ENCODE measurements at places on chromosomes 11 and 22.

DNA sequence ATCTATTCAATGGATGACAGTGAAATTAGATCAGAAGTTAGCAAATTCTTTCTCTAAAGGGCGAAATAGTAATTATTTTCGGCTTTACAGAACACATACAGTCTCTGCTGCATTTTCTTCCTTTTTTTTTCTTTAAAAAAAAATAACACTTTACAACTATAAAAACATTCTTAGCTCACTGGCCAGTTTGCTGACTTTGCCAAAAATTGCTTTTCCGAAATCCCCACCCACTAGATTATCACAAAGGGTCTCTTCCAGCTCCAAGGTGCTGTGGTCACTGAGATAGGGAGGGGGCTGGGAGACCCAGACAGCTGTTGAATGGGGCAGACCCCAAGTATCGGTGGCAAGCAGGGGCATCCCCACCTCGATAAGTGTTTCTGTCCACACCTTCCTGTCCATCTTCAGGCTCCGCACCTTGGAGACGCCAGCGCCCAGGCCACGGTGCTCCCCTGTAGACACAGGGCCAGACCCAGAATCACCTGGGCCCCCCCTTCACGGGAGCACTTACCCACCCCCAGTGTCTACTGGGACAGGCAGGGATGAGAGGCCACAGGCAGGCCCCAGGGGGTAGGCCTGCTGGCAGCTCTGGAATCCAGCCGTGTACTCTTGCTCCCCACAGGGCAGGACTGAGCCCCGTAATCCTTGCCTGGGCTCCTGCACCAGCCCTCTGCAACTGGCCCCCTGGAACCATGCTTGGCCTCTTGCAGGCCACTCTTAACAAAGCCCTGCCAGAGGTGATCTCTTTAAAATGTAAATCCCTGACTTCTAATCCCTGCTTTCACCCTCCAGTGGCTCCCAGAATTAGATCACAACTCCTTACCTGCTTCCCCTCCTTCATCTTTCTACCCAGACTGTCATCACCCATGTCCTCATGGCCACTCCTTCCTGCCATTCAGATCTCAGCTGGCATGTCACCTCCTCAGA is 31.5 kb upstream of the PDE2A start:
- H3K4me1 ChIP-seq: no peaks in the 10 kb centered on the region
- no peak for DNase-seq
- H3K27me3 ChIP-seq: no peaks in the 10 kb centered on the region
- peaks cover 9% of the 10 kb centered on the region for H3K36me3 ChIP-seq

DNA sequence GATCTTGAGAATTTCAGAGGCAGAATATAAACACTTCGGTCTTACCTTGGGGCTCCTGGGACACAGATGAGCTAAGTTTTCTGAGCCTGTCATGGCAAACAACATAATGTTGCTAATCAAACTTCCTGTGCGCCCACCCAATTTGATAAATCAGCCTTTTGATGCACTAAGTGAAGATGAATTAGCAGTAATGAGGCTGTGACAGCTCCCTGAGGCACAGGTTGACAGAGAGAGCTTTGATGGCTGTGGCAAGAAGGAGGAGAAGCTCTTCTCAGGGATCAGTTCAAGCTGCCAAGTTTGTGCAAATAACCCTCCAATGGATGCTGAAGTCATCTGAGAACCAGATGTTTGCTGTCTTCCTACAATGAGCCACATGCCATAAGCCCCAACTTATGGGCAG is 34.4 kb downstream of the DRD2 start:
- H3K27me3 ChIP-seq: no peaks in the 10 kb centered on the region
- H3K4me1 ChIP-seq: no peaks in the 10 kb centered on the region
- H3K27ac ChIP-seq: no peak overlapping the region
- no peak for DNase-seq
- H3K4me3 ChIP-seq: no peak overlapping the region

DNA sequence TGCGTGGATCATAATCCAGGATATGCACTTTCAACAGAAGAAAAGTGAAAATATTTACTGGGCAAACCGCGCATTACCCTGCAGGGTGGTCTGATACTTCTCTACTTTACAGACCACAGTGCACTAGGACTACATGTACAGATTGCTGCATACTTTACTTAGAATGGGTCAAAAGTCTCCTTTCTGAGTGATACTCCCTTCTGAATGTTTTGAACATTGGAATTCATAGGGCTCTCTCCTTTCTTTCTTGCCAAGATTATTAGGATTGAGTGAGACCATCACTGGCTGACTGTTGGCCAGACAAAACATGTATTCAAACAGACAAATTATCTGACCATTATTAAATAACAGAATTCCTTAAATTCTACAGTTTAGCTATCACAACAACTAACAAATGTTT is 6.6 kb upstream of the FIBIN start:
- H3K4me1 ChIP-seq: no peaks in the 10 kb centered on the region
- H3K36me3 ChIP-seq: no peaks in the 10 kb centered on the region
- no peak overlapping the region for H3K27ac ChIP-seq
- no peak overlapping the region for H3K4me3 ChIP-seq

DNA sequence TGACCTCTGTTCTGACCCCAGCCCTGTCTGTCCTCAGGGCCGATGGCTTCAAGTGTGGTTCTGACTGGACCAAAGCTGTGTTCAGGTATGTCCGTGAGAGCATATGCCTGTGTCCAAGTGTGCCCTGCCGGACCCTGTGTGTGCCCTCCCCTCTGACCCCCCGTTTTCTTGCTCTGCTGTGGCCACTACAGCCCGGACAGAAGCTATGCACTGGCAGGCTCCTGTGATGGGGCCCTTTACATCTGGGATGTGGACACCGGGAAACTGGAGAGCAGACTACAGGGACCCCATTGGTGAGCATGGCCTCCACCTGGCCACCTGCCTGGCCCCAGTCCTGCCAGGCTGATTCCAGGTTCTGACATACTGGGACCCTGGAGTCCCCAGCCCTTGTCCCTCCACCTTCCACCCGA is 14.5 kb downstream of the ATG16L2 start:
- H3K27me3 ChIP-seq: no peaks in the 10 kb centered on the region
- H3K4me1 ChIP-seq: no peaks in the 10 kb centered on the region
- no peaks in the 10 kb centered on the region for H3K36me3 ChIP-seq

DNA sequence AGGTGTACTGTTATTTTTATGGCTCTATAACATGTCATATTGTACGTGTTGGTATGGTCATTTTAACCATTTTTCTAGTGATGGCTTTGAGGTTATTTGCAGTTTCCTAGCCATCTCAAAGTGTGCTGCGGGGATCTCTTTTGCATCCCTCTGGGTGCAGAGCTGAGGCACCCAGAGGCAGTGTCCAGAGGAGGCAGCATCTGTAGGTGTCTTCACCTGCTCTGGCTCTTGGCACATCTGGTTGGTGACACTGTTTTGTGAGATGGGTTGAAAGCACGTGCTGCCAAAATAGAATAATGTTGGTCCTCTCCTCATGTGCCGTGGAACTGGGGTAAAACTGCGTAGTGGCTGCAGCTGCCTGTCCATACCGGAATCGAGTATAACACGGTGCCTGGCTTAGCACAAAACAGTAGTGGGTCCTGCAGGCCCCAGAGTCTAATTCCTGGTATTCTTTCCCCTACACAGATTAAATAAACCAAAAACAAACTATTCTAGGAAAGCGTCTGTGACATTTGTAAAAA is 12.9 kb downstream of the NEAT1 start:
- DNase-seq: no peak
- no peaks in the 10 kb centered on the region for H3K27me3 ChIP-seq
- peaks cover 1% of the 10 kb centered on the region for H3K36me3 ChIP-seq

DNA sequence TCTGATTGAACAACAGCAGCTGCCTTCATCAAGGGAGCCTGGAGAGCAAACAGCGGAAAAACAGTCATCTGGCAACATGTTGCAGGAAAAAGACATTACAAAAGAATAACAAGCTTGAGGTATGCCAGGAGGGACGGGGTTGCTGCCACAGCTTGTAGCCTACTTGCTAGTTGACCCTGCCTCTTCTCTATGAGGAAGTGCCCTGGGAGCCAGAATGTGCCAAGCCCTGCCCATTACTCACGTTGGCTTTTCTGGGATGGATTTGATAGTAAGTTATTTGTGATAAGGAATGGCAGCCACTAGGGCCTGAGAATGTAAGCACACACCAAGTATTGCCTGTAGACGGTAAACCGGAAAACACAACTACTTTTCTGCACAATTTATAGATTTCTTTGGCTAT is 113.5 kb upstream of the KIRREL3 start:
- no peaks in the 10 kb centered on the region for H3K4me1 ChIP-seq
- no peaks in the 10 kb centered on the region for H3K27me3 ChIP-seq
- H3K36me3 ChIP-seq: no peaks in the 10 kb centered on the region
- no peak overlapping the region for H3K4me3 ChIP-seq

DNA sequence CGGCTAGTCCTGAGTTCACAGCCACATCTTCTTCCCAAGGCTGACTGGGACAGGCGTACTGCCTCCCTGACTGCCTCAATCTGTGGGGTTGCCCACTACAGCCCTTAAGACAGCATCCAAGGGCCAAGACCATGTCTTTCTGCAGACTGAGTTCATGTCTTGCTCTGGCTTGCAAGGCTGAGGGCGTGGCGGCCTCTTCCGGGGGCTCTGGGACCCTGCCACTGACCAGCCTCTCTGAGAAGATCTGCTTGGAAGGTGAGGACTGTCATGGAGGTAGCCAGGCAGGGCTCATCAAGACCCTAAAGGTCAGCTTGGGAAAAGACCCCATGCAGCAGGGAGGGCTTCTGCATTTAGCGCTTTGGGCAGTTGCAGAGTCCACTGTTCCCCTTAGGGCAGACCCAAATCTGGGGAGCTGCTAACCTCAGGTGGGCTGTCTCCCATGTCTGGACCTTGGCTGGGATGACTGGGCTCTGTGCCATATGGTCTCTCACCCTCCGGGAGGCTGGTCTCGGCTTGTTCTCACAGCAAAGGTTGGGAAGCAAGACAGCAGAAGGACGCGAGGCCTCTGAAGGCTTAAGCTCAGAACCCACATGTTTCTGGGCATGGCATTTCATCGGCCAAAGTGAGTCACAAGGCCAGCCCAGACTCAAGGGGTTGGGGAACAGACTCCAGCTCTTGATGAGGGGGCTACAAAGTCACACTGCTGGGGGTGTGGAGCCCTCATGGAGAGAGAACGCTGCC is 109.1 kb upstream of the LMO1 start:
- no peaks in the 10 kb centered on the region for H3K4me1 ChIP-seq
- H3K36me3 ChIP-seq: no peaks in the 10 kb centered on the region
- no peak overlapping the region for H3K27ac ChIP-seq
- H3K4me3 ChIP-seq: no peak overlapping the region

DNA sequence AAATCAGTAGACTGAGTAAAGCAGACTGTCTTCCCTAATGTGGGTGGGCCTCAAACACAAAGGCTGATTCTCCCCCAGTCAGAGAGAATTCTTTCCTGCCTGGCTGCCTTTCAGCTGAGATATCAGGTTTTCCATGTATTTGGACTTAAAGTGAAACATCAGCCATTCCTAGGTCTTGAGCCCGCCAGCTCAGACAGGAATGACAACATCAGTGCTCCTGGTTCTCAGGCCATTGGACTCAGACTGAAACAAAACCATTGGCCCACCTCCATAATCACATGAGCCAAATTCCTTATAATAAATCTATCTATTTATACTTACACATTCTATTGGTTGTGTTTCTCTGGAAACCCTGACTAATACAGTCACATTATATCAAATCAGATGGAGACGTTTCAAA is 56.7 kb upstream of the CLPB start:
- H3K4me1 ChIP-seq: no peaks in the 10 kb centered on the region
- no peak overlapping the region for H3K4me3 ChIP-seq
- H3K27me3 ChIP-seq: no peaks in the 10 kb centered on the region
- DNase-seq: no peak

- no peak overlapping the region for H3K27ac ChIP-seq
- H3K4me1 ChIP-seq: peaks cover 9% of the 10 kb centered on the region
- no peak for DNase-seq
Measured at GRCh38 chr11:118938491-118939403, 13.0 kb upstream of the BCL9L start.

- H3K4me1 ChIP-seq: no peaks in the 10 kb centered on the region
- no peaks in the 10 kb centered on the region for H3K36me3 ChIP-seq
- no peak overlapping the region for H3K4me3 ChIP-seq
- H3K27ac ChIP-seq: no peak overlapping the region
Measured at GRCh38 chr11:8206251-8207079, 37.6 kb upstream of the RIC3 start.

DNA sequence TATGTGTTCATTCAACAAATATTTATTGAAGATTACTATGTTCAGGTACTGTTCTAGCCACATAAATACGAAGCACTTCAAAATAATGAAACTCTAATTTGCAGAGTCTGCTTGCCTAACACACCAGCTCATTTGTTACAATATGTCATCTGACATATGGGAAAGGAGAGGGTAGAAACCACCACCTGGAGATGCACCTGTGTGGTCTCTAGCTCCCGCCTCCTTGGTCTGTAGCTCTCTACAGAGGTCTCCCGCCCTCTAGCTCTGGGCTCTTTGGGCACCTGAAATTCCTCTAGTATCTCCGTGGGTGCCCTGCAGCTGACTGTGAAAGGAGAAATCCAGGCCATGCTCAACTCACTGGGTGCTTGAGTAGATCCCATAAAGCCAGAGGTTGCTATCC is 51.4 kb upstream of the DBX1 start:
- H3K27ac ChIP-seq: no peak overlapping the region
- DNase-seq: no peak
- no peaks in the 10 kb centered on the region for H3K36me3 ChIP-seq
- H3K27me3 ChIP-seq: no peaks in the 10 kb centered on the region
- H3K4me3 ChIP-seq: no peak overlapping the region
- H3K4me1 ChIP-seq: no peaks in the 10 kb centered on the region

DNA sequence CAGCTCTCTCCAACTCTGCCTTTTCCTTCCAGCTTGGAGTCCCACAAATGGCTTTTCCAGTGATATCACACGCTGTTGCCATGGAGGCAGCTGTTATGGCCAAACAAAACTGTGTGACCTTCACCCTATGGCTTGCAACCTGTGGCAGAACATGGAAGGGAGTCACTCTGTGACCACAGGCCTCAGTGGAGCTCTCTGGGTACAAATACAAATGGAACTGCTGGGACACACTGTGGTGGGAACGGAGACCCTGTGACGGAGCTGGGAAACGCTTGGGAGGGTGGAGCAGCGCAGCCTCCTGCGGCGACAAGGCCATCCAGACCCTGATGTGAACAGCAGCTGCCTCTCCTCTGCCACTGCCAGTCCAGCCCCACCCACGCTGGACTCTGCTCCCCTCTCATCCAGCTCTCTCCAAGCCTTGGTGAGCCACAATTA is 162.5 kb downstream of the ETS1 start:
- no peaks in the 10 kb centered on the region for H3K36me3 ChIP-seq
- no peaks in the 10 kb centered on the region for H3K27me3 ChIP-seq
- no peak overlapping the region for H3K27ac ChIP-seq
- H3K4me3 ChIP-seq: no peak overlapping the region
- peak; percentile 55 for DNase-seq

- H3K4me3 ChIP-seq: no peak overlapping the region
- H3K36me3 ChIP-seq: no peaks in the 10 kb centered on the region
- peaks cover 47% of the 10 kb centered on the region for H3K4me1 ChIP-seq
- no peak overlapping the region for H3K27ac ChIP-seq
- no peak for DNase-seq
Measured at GRCh38 chr11:116689413-116690127, 83.2 kb downstream of the BUD13 start.

- no peak overlapping the region for H3K27ac ChIP-seq
- no peaks in the 10 kb centered on the region for H3K4me1 ChIP-seq
- DNase-seq: no peak
- no peak overlapping the region for H3K4me3 ChIP-seq
- H3K27me3 ChIP-seq: no peaks in the 10 kb centered on the region
- H3K36me3 ChIP-seq: no peaks in the 10 kb centered on the region
Measured at GRCh38 chr11:133598906-133599305, 66.6 kb upstream of the OPCML start.

Measured in Caco-2 (cell line).